Activated T-cell treated with anti-CD3 and anti-CD28 coated beads for 24 hours (primary cell): ENCODE measurements at places on chromosomes 3 and 15.

GRCh38 chr3:84724877-84725276 is 233.9 kb upstream of the CADM2 start:
- no peak for DNase-seq

GRCh38 chr3:87350367-87351199 is 74.2 kb upstream of the POU1F1 start:
- no peak for DNase-seq

DNA sequence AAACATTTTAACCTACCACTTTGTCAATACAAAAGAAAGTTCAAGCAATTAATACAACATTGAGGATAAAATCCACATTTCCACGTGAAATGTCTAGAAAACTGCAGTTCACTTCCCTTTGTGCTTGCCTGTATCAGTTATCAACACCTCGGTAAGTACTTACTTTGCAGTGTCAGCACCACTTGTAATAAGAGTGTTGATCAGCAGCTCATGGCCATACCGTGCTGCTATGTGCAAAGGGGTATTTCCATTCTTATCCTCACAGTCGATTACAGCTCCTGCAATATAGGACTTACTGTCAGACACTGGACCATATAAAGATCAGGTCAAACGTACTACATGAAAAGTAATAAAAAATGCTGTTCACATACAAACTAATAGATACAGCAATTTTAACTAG is 84.4 kb downstream of the ANKRD28 start:
- no peak for DNase-seq

DNA sequence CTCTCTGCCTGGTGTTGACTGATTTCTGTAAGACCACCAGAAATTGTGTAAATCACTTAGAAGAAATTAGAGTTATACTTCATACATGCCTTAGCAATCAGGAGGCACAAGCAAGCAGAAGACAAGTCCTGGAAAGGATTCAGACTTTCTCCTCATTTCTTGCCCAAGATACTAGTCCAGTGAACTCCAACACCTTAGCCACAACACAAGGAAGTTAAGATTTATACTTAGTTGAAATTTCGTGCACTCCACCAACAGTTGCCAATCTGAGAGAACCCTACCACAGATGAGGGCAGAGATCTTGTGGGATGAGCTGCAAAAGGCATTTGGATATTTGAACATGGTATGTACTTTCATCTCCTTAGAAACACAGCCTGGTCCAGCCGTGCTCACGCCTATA is 2.3 kb downstream of the P3H2 start:
- DNase-seq = no peak

- DNase-seq = no peak
Observed at GRCh38 chr3:130839813-130840212, 54.1 kb upstream of the ATP2C1 start.

DNA sequence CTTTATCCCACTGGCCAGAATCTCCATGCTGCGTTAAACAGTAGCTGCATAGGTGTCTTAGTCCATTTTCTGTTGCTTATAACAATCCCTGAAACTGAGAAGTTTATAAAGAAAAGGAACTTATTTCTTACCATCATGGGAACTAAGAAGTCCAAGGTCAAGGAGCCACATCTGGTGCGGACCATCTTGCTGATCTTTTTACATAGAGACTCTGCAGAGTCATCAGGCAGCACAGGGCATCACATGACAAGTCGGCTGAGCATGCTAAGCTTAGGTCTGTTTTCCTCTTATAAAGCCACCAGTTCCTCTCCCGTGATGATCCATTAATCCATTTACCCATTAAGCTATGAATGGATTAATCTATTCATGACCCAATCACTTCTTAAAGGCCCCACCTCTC is 22.4 kb upstream of the FAM174B start:
- DNase-seq = no peak

GRCh38 chr3:14829811-14830210 is 11.0 kb downstream of the FGD5 start:
- no peak for DNase-seq

DNA sequence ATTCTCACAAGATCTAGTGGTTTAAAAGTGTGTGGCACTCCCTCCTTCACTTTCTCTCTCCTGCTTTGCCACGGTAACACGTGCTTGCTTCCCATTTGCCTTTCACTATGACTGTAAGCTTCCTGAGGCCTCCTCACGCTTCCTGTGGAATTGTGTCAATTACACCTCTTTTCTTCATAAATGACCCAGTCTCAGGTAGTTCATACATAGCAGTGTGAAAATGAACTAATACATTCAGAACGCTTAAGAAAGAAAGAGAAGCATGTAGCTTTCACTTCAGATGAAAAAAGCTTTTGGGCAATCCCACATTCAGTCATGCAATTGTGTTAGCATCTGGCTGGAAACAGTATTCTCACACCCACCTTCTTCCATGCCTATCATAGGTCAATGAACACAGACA is 24.4 kb downstream of the P3H2 start:
- DNase-seq = no peak

DNA sequence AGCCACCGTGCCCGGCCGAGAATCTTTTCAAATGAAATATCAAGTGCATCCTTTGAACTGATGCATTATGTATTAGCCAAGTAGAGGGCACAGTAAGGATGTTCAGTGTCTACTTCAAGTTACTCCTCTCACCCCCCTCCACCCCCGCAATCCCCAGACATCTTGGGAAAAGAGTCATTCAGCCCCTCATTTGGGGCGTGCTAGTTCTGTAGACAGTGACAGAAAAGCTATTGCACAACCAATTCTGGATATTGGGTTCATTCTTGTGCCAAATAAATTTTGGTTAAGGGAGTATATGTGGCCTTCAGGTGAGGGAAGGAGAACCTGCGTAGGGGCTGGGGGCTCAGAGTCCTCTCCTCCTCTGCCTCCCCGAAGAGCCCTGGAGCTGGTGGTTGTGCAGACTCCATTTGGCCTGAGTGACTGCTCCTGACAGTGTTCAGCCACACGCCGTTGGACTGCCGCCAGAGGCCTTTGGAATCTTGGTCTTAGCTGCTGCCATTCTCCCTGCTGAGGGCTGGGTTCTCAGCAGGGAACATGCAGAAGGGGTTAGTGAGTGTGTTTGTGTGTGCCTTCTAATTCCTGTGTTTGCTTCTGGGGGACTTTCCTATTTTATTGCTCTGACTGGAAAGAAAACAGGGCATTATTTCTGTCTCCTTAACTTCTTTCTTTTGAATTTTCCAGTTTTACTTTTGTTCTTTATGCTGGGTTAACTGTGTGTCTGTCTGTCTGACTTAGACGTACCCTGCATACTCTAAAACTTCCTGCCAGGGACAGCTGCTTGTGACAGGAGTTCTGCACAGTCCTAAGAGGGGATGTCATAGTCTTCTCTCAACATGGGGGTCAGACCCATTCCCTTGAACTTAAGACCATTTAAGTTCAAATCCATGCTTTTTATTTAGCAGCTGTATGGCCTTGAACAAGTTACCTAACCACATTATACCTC is 21.0 kb downstream of the RARB start:
- DNase-seq = no peak

GRCh38 chr3:59737241-59737640 is 687.4 kb upstream of the CFAP20DC start:
- DNase-seq = no peak

- DNase-seq = no peak
Observed at GRCh38 chr15:72315706-72316370, 4.1 kb downstream of the CELF6 start.

GRCh38 chr3:128354788-128355542 is 111.7 kb downstream of the DNAJB8 start:
- DNase-seq = no peak

DNA sequence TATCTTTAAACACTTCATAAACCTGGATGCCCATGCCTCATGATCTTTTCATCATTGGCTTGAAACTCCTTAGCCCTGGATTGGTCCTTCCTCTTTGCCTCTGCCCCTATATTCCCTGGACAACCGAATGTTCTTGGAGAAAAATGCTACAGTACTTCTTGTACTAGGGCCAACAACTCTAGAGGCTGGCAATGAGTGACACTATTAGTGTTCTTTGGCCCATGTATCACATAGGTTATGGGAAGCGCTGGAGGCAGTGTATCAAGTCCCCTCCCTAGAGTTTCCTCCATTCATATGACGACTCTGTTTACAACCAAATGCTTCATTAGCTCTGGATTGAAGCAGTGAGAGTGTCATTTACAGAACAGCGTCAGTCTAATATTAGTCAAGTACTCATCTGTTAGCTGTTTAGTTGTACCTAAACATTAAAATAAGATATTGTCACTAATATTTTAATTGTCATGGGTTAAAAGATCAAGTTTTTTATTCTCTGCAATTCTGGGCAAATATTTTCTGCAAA is 66.4 kb upstream of the MYO5C start:
- DNase-seq = no peak

GRCh38 chr3:7203969-7204847 is 343.3 kb downstream of the GRM7 start:
- no peak for DNase-seq

DNA sequence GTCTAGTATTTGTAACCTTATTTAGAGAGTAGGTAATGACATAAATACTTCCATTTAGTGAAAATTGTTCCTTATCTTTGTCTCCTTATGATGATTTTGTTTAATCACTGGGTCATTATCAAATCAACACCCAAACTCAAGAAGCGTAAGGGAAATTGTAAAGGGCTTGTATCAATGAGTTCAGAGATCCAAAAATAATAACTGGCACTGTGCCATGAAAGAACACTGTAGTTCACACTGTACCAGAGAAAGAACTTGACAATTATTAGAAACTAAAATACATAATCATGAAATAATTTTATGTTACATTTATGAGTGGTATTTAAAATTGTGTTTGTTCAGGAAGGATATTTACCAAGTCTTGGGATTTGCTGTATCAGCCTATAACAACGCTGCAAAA is 895.4 kb downstream of the FHIT start:
- no peak for DNase-seq

GRCh38 chr3:16317561-16317945 is 52.5 kb downstream of the OXNAD1 start:
- no peak for DNase-seq

GRCh38 chr3:103847081-103848062 is 1412.6 kb downstream of the ZPLD1 start:
- DNase-seq = no peak

GRCh38 chr3:128854475-128854874 is 24.9 kb upstream of the ACAD9 start:
- no peak for DNase-seq

DNA sequence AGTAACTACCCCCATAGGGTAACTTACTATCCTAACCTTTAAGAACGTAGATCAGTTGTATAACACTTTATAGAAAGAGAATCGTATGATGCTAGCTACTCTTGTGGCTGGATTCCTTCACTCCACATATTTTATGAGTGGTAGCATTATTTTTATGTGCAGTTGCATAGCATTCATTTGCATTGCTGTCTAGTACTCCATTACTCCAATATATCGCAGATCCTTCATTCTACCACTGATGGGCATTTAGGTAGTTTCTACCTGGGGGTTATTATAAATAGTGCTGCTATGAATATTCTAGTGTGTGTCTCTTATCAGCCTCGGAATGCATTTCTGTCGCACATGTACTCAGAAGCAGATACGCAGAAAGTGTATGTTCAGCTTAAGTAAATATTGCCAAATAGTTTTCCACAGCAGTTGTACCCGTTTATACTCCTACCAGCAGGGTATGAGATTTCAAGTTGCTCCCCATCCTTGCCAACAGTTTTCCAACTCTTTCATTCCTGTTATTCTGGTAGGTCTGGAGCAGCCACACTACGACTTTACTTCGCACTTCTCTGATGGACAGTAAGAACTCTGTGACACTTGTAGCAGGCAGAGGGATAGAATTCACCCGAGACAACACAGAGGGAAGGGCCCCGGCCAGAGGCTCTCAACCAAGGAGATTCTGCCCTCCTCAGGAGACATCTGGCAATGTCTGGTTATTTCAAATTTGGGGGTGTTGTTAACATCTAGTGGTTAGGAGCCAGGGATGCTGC is 9.8 kb upstream of the VGLL4 start:
- DNase-seq = no peak
